HuH-7.5 (cell line): ENCODE measurements at places on chromosomes 12 and 14.

DNA sequence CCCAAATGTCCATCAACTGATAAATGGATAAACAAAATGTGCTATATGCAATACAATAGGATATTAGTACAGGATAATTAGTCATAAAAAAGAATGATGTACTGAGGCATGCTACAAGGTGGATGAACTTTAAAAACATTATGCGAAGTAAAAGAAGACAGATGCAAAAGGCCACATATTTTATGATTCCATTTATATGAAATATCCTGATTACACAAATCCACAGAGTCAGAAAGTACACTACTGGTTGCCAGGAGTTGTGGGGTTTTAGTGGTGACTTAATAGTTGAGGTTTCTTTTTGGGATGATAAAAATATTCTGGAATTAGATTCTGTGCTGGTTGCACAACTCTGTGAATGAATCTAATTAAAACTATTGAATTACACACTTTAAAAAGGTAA is 12.6 kb downstream of the TRIM9 start:
- no peak for DNase-seq

DNA sequence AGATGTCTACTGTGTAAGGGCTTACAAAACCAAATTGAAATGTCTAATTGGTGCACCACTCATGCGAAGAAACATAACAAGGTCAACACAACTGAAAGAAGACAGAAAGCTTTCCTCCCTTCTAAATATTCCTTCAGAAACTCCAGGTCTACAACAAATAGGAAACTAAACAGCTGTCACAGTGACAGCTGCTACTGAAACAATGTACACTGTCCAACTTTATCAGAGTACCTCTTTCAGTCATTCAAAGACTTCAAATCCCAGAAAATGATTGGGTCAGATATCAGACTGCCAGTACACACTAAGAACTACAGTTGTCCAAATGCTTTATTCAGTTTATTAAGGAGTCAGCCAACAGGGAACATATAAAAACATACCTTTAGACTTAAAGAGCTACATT is 35.2 kb downstream of the CEP128 start:
- no peak for DNase-seq

GRCh38 chr12:120943482-120943881 is 34.9 kb upstream of the HNF1A start:
- DNase-seq: no peak

DNA sequence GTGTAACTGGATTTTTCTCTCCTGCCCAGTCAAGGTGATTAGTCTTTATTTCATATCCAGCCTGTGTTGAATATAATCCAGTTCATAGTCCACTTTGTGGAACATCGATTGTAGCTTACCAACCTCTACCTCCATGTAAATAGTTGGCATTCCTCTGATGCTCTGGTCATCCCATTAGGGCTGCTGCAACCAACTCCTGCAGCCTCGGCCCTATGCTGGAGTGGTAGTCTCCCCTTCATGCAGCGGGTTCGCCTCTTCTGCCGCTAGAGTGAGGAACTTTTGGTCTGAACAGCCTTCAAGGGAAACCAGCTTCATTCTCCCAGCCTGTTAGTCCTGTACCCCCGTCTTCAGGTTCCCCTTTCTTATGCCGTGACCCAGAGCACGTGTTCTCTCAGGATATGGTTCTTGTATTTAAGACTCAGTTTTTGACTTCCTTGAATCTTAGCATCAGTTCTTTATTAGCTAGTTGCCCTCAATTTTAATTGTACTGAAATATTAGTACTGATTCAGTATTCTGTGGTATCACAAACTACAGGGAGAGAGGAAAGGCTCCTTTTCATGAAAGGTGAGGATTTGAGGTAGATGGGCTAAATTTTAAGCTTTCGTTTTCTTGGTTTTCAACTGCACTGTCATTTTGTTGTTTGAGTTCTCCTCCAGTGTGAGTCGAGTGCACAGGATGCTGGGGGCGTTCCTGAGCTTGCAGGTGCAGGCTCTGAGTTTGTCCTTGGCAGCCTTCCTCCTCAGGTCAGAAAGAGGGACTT is 33.2 kb downstream of the ZNF664 start:
- DNase-seq: no peak
